Activated T-helper 1 cell treated with anti-CD3 and anti-CD28 coated beads, Interleukin-12 subunit alpha, Interleukin-12 subunit beta, Interleukin-2, Interleukin-4 antibody, amounts not matched to agents 30 ng/mL and 10 ng/mL and 1 ng/mL, durations not matched to agents 14 hours and 24 hours and 36 hours (primary cell): ENCODE measurements at places on chromosomes 16 and 17.

DNA sequence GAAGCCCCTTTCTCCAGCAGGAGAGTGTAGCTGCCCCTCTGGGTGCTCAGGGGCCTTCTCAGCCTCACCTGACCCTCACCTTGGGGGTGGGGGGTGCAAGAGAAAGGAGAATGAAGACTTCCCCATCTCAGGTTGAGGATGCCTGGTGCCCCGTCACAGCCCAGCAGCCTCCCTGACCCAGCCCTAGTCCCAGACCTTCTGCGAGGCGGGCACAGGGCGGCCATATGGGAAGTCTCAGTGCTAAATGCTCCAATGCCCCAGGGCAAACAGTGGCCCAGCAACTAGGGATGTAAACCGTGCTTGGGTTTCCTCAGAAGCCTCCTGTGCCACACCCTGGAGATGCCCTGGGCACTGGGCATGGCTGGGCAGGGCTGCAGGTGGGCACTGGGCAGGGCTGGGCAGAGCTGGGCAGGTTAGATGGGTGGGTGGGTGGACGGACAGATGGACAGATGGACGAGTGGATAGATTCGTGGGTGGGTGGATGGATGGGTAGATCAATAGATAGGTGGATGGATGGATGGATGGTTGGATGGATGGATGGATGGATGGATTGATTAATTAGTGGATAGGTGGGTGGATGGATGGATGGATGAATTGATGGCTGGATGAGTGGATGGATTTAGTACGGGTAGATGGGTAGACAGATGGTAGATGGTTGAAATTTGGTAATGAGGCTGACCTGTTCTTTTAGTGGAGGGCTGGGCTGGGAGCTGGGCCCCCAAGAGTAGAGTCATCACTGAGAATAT, 16.8 kb downstream of the TPSD1 start:
- no peak for DNase-seq

DNA sequence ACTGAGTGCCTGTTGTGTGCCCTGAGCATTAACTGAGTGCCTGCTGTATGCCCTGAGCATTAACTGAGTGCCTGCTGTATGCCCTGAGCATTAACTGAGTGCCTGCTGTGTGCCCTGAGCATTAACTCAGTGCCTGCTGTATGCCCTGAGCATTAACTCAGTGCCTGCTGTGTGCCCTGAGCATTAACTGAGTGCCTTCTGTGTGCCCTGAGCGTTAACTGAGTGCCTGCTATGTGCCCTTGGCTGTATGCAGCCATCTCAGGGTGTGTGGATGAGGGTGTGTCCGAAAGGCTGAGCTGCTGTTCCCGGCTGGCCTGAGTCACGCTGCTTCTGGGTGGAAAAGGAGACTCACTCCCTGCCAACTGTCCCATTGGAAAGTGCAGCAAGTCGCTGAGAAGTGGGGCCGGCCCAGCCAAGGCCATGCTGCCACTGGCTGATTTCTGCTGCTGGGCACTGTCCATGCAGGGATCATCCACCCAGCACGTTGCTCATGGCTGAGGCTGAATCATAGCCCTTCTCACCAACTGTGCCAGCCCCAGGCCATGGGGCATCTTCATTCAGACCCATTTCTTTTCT, 113.8 kb downstream of the OR1D5 start:
- DNase-seq = no peak

GRCh38 chr16:1275791-1276579, 20.1 kb downstream of the TPSD1 start:
- no peak for DNase-seq

DNA sequence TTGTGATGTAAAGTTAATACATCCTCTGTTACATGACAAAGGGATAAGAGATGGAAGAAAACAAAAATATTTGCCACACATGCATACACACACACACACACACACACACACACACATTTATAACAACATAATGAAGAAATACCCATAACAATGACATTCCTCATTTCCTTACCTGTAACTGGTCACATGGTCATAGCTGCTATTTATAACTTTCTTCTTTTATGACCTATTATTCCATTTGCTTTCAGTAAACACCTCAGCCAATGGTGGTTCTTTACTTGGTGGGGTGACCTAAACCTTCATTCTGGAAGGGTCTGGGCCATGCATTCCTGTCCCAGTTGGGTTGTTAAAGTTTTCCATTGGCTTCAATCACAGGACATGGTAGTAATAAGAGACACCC, 5.3 kb downstream of the MT2A start:
- no peak for DNase-seq

DNA sequence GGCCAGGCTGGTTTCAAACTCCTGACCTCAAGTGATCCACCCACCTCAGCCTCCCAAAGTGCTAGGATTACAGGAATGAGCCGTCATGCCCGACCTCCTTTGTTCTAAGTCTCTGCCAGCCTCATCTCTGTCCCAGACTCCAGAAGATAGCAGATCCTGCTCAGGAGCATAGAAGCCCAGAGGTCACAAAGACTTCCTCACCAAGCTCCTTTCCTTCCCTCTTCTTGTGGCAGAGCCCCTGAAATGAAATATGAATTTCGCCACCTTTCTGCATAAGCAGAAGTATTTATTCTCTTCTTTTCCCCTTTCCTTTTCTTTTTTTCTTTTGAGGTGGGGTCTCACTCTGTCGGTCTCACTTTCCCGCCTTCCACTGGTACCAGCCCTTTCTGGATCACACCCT, 11.5 kb upstream of the PIPOX start:
- no peak for DNase-seq

DNA sequence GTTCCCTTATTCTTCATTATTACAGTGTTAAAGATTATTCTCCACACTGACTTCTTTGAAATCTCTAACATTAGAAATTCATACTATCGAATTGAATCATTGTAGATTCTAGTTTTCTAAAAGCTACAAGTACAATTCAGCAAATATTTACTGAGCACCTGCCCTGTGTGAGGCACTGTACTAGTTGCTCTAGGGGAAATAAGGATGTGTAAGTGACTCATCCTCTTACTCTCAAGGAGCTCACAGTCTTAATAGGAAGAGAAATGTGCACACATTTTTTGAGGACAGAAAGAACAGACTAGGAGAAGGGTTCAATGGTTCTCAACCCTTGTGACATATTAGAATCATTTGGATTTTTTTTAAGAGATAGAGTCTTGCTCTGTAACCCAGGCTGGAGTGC, 7.7 kb upstream of the SLFN12L start:
- DNase-seq = no peak

DNA sequence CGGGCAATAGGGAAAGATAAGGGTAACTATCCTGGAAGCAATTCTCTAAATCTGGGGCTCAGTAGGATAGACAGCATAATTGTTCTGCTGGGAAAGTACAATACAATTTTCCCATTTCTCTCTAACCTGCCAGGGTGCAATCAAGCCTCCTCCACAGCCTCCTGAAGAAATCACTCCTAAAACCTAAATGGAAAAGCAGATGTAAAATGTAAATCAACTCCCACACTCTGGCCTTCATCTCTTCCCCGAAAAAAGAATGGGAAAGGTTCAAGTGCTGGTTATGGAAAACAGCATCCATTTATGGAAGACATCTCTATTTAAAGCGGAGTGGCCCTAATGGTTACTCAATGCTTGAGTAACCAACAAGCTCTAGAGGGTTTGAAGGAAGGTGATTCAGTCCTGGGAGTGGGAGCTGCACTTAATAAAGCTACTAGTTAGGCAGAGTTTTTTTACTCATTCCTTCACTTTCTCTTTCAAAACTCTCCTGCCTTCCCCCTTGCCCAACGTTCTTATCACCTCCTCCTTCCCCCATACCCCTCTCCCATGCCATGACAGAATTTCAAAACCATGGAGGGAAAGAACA, 5.1 kb downstream of the MMD start:
- no peak for DNase-seq

GRCh38 chr17:17356931-17357270, 53.7 kb downstream of the NT5M start:
- no peak for DNase-seq

- DNase-seq = no peak
Observed at GRCh38 chr16:2925951-2926649, 14.4 kb downstream of the FLYWCH1 start.

- no peak for DNase-seq
Observed at GRCh38 chr17:11580677-11581076, 17.6 kb upstream of the DNAH9 start.

GRCh38 chr17:51770027-51770759, 388.3 kb downstream of the CA10 start:
- DNase-seq = no peak

DNA sequence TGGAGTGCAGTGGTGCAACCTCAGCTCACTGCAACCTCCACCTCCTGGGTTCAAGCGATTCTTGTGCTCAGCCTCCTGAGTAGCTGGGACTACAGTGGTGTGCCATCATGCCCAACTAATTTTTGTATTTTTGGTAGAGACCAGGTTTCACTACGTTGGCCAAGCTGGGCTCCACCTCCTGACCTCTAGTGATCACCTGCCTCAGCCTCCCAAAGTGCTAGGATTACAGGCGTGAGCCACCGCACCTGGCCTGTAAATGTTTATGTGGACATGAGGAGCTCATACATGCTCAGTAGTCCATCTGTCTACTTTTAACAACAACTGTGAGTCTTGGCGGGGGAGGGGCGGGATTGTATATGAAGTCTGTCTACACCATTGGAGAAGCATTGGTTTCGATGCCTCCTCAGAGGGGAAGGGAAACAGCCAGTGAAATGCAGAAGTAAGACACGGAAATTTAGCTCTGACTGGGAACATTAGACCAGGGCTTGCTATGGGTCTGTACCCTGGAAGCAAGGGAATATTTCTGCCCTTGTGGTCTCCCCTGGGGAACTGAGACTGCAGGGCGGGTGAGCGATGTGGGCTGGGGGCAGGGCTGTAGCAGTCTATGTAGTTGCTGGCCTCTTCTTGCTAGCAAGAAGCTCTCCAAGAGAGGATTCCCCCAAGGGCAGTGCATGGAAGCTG, 9.3 kb downstream of the NUBP1 start:
- no peak for DNase-seq

DNA sequence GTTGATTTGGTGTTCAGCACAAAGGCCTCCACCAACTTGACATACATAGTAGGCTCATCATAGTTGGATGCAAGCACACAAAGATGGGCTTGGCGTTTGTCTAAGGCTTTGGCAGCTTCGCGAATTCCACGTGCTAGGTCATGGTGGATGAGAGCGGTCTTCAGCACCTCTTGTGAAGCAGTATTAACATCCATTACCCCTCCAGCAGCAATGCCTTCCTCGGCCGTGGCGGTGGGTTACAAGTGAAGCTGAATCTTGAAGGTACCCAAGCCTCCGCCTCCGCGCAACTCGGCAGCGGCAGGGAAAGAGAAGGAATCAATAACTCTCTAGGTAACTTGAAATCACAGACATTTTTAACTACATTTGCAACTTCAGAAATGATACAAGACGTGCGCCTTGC, 1.1 kb upstream of the PELP1 start:
- DNase-seq = no peak

DNA sequence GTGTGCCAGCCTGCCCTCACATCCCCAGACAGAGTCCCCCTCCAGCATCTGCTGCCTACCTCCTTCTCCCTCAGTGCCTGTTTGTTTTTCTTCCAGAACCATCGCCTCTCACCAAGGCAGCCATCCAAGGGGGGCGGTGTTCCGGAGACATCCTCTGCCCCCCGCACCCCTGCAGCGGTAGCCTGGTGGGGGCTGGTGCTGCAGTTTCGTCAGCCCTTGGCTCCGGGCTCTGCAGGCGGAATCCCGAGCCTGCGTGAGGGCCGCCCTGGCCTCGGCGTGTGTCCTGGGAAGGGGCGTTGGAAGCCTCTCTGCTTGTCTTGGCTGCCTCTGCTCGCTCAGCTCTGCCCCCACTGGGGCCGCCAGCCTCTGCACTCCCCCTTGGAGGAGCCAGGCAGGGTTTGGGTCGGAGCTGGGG, 126.0 kb upstream of the CIBAR2 start:
- no peak for DNase-seq

GRCh38 chr16:72241930-72242329, 70.0 kb upstream of the PMFBP1 start:
- no peak for DNase-seq

- peak; percentile 62 for DNase-seq
Observed at GRCh38 chr17:7323731-7324437, 5.3 kb downstream of the NEURL4 start.

DNA sequence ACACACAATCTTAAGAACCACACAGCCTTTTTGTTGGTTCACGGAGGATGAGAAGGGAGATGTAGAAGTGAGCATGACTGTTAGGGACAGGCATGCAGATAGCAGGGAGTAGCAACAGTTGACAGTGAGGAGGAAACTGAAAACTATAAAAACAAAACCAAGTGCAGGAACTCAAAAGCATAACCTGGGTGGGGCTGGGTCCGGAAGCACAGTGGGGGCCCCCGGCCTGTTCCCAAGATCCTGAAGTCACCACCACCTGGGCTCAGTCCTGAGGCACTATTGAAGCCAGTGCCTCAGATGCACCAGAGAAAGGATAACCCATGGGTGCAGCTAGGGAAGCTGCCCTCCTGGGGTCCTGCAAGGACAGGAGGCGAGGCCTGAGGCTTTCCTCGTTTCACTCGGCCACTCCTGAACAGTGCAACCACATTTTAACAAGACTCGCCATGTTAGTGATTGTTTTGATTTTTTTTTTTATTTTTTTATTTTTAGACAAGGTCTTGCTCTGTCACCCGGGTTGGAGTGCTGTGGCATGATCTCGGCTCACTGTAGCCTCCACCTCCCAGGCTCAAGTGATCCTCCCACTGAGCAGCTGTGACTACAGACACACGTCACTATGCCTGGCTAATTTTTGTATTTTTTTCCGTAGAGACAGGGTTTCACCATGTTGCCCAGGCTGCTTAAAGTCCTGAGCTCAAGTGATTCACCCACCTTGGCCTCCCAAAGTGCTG, 27.7 kb upstream of the CBX4 start:
- DNase-seq = no peak

GRCh38 chr16:54070789-54071343, 215.7 kb downstream of the IRX3 start:
- no peak for DNase-seq

DNA sequence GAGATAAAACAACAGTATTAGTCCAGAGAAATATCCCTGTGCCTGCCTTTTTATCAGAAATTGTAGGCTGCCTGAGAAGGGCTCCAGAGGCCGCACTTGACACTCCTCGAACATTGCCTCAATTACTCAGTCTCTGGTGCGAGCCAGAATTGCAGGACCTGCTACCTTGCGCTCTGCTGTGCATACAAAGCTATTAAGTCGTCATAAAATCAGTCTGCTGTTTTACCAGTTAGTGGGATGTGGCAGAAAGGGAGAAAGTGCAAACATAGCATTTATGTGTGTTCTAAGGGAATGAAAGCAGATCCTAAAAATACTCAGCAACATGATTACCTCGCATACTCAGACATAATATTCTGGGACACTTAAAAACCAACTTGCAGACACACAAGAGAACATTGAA, 70.6 kb downstream of the TMC6 start:
- DNase-seq = no peak

- no peak for DNase-seq
Observed at GRCh38 chr17:71338396-71338795, 782.4 kb upstream of the SOX9 start.

GRCh38 chr17:33870936-33871335, 384.1 kb upstream of the CCL2 start:
- DNase-seq = no peak
